ENCODE measurements at places on chromosomes 7 and 10. TPM values are rescaled to one million over a fixed set of nuclear protein-coding genes. Genes with fewer than 3 reads are reported as not detected.

GRCh38 chr7:92753614-92754013 is 82.8 kb downstream of the CDK6 start:
- no peak for DNase-seq

The PTPRZ1 gene
- 2.2 TPM for total RNA-seq

DNA sequence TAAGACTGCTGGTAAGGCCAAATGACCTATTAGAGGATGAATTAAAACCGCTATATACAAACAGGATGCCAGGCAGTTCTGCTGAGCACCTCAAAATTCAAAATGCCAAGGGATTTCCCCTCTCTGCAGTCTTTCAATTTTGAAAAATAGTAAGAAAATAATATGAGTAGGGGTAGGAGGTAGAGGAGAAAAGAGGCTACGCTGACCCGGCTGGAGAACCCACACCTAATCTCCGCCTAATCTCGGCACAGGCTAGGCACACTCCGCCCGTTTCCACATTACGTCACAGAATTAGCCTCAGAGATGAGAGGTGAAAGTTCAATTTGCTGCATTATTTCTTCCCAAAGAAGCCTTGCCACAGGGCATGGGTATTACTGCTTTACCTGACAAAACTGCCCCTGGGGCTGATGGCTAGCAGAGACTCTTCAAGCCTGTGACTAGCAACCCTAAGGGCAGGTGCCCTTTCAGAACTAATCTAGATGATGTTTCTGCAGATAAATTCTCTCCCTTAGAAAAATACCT is 21.3 kb upstream of the SPOCK2 start:
- no peak for DNase-seq

DNA sequence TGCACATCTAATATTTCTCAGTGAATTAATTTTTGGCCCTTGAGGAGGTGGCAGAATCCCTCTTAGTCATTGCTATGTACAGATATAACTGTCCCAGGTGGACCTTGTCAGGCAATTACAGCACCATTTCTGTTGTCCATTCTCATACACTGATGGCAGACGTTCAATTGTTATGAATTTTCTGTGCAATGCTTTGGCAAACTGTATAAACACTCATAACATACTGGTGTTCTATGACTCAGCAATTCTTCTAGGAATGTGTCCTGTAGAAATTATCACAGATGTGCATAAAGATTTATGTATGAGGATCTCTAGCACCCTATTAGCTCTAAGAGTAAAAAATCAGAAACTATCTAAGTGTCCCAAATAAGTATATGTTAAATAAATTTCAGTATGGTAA is 80.8 kb downstream of the DNAJB9 start:
- no peak for DNase-seq

GRCh38 chr10:71598621-71599055 is 120.9 kb downstream of the C10orf105 start:
- peak; percentile 76 for DNase-seq

DNA sequence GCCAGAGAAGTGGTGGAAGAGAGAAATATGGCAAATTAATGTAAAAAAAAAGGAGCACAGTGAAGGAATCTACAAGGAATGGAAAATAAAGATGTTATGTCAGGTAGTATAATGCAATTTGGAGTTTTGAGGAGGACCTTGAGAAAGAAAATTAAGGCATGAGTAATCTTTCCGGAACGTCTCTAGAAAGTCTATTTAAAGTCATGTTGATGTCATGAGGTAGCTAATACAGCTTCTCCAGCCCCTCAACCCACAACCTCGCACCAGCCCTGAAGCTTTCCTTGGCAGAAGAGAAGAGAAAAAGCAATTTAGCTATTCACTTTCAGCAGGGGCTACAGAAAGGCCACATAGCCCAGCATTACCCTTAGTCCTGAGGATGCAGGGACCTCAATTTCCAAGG is 22.5 kb downstream of the TRDMT1 start:
- DNase-seq = no peak
